ENCODE measurements at places on chromosomes 2 and 18.

GRCh38 chr2:162243294-162243693, at the start of gene FAP:
Gene FAP (minus strand): TSS chr2:162243445. CDS start chr2:162243327, 118 bp downstream.
- DNase-seq = no peak

DNA sequence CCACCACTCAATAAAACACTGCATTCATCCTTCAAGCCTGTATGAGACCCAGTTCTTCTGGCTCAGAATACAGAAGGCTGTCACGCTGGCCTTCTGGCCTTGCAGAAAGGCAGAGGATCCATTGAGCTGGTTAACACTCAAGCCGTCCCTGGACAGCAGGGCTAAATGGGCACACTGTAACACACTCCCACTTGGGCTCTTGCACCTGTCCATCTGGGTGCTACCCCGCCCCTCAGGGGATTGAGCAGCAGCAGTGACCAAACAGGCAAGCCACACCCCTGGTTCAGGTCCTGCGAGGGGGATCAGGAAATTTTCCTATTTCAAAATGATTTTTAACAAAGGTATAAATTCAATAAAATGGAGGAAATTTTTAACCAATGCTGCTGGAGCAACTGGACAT, 936.0 kb downstream of the CNTNAP5 start:
- no peak for DNase-seq

GRCh38 chr2:170361090-170361936, 183.4 kb downstream of the MYO3B start:
- no peak for DNase-seq

DNA sequence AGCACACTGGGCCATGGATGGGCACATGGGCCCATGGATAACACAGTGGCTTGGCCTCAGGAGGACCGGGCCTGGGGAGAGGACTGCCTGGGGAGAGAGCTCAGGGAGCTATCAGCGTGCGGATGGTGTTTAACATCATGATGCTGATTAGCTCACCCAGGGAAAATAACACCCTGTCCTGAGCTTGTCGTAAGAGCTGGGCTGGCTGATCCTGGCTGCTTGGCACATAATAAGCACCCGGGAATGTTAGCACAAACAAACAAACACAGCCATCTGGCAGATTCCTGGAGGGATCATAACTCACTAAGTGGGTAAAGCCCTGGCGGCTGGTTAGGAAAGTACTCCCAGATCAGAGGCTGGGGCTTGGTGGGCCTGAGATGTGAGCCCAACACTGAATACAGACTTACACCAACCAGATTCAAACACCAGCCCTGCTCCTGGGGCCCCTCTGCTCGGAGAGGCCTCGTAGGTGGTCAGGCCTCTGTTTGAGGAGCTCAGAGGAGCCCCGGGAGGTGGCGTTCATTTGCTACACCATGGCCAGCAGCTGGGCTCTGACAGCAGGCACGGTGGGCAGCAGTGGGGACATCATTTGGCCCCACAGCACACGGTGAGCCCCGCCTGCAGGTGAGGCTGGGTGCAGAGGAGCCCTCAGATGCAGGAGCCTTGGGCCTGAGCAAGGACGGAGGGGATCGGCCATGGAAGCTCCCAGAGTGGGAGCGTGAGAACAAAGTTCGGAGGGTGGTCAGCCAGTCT, 193.4 kb upstream of the HDAC4 start:
- no peak for DNase-seq

DNA sequence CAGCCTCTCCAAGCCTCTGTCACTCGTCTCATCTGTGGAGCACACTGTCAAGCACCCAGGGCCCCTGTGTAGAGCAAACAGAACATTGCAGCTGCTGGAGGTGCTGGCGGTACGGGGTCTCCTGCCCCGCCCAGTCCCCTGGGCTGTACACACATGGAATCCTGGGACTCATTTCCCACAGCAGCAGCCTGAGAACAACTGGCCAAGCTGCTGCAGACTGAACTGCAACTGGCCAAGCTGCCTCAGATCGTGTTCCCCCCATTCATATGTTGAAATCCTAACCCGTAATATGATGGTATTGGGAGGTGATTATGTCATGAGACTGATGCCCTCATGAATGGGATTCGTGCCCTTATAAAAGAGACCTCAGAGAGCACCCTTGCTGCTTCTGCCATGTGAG, 130.5 kb downstream of the NCK2 start:
- DNase-seq = no peak

DNA sequence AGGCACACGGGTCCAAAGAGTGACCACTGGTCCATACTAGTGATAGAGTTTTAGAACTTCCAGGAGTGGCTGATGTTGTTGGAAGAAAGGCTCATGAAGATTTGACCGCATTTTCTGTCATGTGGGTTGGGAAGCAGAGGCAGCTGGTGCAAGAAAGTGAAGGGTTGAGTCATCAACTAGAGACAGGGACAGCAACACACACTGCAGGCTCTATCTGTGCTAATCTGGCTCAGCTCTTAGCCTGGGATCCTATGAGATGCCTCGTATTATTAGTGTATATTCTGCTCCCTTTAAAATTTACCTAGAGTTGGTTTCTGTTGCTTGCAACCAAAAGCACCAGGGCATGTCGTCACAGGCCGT, 2.5 kb upstream of the SH3RF3 start:
- DNase-seq = no peak

DNA sequence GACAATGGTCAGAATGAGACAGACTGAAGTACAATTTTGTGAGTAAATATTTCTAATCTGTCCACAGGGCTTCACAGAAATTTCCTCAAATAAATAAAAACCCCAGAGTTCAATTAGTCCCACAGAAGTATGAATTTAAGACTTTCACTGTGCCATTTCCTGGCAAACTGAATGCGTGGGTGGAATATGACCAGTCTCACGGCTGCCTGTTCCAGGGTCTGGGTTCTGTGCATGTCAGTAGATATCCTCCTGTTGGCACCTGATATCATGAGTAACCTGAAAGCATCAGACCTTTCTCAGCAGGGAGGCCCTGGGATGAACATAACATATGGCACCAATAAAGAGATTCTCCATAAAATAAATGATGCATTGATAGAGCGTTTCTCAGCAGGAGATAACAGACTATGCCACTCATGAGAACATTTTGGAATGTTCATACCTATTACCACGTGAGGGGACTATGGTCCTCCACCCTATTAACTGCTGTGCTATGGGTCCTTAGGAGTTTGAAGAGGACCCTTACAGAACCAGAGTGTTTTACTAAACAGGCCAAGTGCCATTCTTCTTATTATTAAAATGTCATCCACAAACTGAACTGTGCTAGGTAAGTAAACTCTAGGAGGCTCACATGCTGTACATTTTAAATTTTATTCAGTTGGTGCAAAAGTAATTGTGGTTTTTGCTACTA, 10.6 kb upstream of the MALL start:
- DNase-seq = no peak

GRCh38 chr18:55256226-55256928, 297.1 kb upstream of the CCDC68 start:
- no peak for DNase-seq

DNA sequence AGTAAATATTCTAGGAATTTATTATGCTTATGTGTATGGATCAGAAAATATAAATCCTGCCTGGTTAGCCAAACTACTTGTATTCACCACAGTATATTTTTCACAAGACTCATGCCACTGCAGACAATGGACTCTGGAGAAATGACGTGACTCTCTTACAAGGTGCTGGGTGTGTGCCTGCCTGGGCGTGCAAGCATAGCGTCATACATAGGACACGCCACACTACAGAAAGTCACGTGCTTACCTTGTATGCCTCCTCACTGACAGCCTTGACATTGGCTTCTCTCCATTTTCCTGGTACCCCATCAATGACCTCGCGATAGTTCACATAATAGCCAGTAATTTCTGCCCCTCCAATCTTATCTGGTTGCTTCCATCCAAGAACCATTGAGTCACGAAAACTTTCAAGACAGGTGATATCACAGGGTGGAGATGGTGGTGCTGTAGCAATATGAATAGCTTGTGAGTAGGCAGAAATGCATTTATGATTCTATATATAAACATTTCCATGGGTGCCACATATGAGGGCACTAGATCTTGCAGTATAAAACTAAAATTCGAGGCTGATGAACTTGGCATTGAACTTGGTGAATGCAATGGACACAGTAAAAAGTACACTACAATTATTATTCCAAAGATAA, 93.2 kb downstream of the MYOM1 start:
- no peak for DNase-seq

GRCh38 chr2:11533278-11534070, at the start of gene GREB1:
Gene GREB1 (plus strand): TSS chr2:11534045. CDS start chr2:11556615, 22,570 bp downstream.
- no peak for DNase-seq

Data from NCI-H1436 treated with DMSO at 0.1 percent for 48 hours (cell line).